ENCODE measurements at places on chromosomes 4 and X. TPM values are rescaled to one million over a fixed set of nuclear protein-coding genes. Genes with fewer than 3 reads are reported as not detected.

- no peak for DNase-seq
Observed at GRCh38 chrX:41723826-41724225, at the start of gene GPR82. Gene GPR82 (plus strand): TSS chrX:41724181. CDS start chrX:41727027, 2,846 bp downstream.

Gene PWWP3B
- total RNA-seq, result 3.2 TPM

DNA sequence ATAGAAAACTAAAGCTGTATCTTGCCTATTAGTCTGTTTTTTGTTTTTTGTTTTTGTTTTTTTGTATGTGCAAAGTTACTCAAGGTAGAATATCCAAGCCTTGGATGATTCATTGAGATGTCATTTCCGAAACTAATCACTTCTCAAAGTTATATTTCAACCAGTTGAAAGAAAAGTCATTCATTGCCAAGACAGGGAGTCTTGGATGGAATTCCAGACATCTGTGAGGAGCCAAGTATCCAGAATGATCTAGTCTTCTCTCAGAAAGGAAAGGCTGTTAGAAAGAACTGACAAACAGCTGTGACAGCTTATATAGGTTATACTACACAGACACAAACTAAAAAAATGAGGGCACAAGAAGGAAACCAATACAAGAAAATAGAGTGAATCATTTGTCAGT is 141.1 kb upstream of the NDST3 start:
- DNase-seq, result no peak

DNA sequence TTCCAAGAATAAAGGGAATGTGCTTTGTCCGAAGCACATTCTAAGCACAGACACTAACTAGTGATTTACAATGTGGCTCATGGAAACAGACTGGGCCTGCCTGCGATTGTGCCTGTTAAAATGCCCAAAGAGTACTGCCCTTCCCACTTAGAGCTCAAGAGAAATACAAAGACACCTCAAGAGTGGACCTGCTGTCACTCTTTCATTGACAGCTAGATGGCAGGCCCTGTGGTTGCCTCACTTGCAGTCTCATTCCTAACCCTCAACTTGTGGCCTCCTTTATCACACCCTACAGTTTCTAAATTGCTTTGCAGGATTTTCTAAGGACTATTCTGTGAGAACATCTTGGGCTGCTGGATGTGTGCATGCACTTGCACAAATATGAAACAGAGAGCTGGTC is 331.0 kb upstream of the EMCN start:
- no peak for DNase-seq

GRCh38 chr4:104942990-104943743 is 203.5 kb upstream of the TET2 start:
- DNase-seq, result no peak

DNA sequence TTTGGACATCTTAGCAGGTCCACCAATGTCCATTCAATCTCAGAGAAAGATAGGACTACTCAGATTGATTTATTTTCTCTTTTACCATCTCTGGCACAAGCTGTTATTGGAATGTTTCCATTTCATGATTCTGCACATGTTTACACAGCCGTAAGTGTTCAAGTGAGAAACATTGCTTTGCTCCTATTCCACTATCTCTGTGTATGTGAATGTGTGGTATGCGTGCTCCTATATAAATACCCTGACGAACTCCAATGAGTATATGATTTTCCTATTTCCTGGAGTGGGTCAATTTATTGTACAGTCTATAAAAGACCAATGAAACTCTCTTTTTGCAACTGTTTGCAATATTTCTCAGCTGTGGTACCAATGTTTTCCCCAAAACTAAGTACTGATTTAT is 221.0 kb upstream of the GALNT7 start:
- no peak for DNase-seq

GRCh38 chr4:186161138-186161537 is 30.2 kb upstream of the CYP4V2 start:
- DNase-seq, result no peak

All from left cardiac atrium (tissue), 4 donors.